ENCODE measurements at places on chromosomes 11 and 22.
A peak's percentile ranks its signal among the peaks of the same experiment; 100 is the strongest.

DNA sequence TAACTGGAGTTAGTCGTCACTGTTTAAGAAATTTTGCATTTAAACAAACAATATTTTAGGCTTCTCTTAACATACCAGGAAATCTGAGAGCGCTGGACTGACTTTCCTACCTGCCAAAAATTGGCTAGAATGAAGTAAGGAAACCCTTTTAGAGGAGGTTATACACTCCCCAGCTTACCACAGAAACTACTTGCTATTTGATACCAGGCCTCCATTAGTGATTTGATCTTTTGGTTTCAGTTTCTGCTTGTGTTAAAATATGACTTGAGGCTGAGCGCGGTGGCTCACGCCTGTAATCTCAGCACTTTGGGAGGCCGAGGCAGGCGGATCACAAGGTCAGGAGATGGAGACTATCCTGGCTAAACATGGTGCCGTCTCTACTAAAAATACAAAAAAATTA is 419.9 kb downstream of the LRRC4C start:
- DNase-seq, result no peak

GRCh38 chr22:38967451-38968450 is 10.3 kb downstream of the APOBEC3A start:
- no peak for DNase-seq

- DNase-seq, result no peak
These were observed 1.8 kb upstream of the SLC22A8 start for GRCh38 chr11:63017306-63017974.

GRCh38 chr22:29817724-29818123 is 20.4 kb downstream of the ASCC2 start:
- DNase-seq, result no peak

GRCh38 chr11:9838961-9839360 is 175.1 kb downstream of the SWAP70 start:
- no peak for DNase-seq

- DNase-seq, result peak; percentile 17
These were observed 102.7 kb upstream of the SEZ6L start for GRCh38 chr22:26066534-26066933.

DNA sequence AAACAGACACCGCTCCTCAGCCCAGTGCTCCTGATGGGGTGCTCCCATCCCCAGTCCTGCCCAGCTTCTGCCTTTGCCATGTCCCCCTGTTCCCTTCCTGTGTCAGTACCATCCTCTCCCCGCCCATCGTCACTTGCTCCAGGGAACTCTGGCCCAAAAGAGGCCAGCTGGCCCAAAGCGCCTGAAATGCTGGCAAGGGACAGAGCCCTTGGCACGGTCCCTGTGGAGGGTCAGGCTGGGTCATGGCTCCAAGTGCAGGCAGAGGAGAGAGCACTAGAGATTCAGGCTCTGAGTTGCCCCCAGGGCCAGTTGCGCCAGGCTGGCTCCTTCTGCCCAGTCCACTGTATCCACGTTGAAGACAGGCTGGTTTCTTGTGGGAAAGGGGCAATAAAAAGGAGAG is 8.4 kb upstream of the HDHD5 start:
- no peak for DNase-seq

DNA sequence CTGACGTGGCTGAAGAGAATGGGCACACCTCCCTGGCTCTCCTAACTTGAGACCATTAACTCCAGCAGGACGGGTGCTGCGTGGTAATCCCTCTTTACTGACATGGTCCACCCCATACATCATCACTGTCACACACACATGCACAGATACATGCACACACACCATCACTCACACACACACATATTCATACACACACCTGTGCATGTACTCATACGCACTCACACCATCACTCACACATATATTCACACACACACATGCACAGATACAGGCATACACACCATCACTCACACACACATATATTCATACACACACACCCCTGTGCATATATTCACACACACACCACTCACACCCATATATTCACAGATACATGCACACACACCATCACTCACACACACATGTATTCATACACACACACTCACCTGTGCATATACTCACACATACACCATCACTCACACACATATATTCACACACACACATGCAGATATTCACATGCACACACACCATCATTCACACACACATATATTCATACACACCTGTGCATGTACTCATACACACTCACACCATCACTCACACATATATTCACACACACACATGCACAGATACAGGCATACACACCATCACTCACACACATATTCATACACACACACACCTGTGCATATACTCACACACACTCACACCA is 74.8 kb downstream of the EFCAB6 start:
- no peak for DNase-seq

GRCh38 chr11:59960502-59961381 is 3.1 kb upstream of the OOSP4A start:
- DNase-seq, result peak; percentile 12

DNA sequence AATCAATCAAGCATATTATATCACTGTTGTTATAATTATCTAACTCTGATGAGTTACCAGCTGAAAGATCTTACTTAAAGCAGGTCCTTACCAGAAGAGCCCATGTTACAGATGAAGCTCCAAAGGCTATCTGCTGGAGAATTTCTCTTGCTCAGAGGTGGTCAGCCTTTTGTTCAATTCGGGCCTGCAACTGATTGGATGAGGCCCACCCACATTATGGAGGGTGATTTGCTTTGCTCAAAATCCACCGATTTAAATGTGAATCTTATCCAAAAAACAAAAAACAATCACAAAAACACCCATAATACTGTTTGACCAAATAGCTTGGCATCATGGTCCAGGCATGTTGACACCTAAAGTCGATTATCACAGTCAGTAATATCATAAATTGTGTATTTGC is 348.6 kb upstream of the ANO3 start:
- no peak for DNase-seq

GRCh38 chr11:44701276-44701675 is 25.5 kb upstream of the TSPAN18 start:
- no peak for DNase-seq

DNA sequence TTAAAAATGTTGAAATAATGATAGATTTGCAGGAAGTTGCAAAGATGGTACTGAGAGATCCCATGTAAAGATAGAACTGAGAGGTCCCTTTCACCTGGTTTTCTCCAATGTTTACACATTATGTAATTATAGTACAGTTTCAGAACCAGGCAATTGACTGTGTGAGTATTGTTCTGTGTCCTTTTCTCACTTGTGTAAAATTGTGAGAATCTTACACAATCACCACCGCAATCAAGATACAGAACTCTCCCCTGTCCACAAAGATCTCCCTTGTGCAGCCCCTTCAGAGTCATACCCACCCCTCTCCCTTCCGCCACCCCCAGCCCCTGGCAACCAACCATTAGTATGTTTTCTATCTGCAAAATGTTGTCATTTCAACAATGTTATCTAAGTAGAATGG is 119.8 kb upstream of the NAV2 start:
- no peak for DNase-seq

Data from hepatocyte (in vitro differentiated cells).